ENCODE measurements at places on chromosomes 5 and 9.

DNA sequence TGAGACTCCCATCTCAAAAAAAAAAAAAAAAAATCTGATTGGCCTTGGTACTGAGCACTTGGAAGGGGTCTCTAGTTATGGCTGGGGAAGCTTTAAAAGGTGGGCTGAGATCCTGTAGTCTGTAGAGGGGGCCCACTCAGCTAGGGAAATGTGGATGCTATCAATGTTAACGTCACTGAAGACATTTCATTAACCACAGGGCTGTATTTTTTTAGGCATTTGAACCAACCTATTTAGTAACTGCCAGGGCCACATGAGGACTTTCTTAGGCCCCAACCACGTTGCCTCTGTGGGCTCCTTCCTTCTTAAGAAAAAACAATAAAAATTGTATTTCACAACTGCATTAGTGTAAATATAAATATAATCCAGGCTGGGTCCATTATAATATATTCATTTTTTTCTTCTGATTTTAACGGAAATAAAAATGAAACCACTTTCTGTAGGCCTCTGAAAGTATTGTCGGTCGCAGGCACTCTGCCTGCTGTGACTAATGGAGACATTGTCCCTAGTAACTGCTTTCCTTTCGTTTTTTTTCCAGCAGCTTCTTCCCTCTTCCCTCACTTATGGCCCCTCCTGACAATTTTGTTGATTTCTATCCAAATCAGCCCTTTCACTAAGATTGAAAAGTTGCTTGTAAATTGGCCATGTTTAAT is 71.6 kb downstream of the GCNT1 start:
- no peak for ATAC-seq

GRCh38 chr5:73902327-73903051 is 276.5 kb downstream of the ARHGEF28 start:
- ATAC-seq: no peak

DNA sequence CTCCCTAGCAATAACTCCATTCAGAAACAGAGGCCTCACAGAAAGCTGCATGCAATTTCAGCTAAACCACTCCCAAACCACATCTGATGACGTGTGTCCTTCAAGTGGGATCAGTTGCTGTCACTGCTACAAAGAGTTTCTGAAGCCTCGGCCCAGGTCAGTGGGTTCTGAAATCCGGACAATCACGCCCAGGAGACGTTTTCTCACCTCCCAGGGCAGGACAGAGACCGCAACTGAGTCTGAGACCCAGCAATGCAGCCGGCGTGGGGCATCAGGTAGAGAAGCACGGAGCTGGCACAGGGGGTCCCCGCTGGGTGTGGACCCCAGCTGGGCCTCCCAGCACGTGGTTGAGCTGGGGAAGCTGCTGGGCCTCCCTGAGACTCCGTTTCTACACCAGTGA is 2.6 kb upstream of the UBE2QL1 start:
- peak; percentile 27 for ATAC-seq

- no peak for ATAC-seq
Observed at GRCh38 chr5:41356786-41357185, 143.5 kb upstream of the C6 start.

DNA sequence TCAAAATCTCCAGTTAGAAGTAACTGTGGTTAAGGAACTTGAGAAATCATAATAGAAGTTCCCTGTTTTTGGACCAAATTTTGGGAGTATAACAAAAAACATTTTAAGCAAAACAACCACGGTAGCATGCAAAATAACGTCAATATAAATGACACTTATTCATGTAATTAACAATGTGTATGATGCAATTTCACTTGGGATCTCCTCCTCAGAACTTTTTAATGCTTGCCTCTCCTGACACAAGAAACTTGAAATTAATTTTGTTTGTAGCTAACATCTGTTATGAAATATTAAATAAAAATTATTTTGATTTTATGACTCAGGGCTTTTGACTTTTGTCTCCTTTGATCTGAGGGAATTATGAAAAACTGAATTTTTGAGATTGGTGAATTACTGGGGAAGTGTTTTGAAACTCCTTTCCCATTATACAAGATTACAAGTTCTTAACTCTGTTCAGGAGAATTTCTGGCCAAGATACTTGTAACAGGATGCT is 149.7 kb downstream of the ATP10B start:
- no peak for ATAC-seq

DNA sequence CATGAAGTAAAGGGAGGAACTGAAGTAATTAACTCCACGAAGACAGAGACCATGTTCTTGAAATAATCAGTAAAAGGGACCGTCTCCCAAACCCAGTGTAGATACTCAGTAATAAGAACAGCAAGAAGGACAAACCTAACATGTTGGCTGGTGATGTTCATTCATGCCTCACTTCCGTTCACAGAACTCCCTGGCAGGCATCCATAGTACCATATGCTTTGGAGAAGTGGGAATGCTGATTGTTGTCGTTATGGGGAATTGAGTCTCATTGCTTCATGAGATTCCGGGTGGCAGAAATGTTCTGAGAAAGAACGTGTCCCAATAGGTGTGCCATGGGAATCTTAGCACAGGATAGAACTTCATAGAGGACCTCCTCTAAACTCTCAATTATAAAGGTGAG is 452.3 kb downstream of the ZSWIM6 start:
- ATAC-seq: no peak

DNA sequence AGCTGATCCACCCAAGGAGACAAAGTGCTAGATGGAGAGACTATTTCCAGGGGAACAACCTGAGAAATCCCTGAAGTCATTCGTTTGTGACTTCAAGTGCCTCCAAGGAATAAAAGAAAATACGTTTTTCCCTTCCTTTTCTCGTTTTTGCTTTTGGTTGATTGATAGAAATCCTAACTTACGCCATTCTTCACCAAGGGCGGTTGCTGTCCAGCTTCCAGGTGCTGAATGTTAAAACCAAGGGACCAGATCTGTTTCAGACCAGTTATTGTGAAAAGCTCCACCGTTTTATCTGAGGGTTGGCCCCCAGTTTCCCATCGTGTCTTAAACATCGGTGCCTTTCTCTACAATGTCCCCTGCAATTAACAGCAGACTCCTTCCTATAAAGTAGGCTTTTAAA is 600.7 kb upstream of the SGCD start:
- ATAC-seq: no peak

DNA sequence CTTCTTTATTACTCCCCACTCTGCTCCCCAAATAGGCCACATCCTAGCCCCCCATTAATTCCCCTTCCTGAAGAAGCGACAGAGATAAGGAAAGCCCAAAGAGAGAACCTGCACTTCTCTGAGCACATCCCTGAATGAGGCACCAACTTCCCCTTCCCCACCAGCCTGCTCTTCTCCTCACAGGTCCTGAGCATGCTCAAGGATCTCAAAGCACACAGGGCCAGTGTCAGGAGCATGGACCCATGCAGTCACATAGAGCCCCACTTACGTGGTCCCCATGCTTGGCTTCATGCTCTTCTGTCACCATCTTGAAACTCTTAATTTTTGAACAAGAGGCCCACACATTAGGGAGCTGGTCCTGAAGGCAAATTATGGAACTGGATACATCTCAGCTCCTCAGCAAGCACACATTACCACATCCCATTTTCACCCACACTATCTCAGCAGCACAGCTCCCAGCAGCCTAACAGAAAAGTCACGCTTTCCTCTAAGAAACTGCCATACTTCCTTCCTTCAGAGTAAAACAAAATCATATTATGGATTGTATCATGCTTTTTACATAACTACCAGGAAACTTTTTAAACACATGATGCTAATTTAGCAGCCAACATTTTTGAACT is 99.8 kb downstream of the NFIB start:
- no peak for ATAC-seq

- ATAC-seq: no peak
Observed at GRCh38 chr5:50704730-50705129, 38.3 kb downstream of the PARP8 start.

DNA sequence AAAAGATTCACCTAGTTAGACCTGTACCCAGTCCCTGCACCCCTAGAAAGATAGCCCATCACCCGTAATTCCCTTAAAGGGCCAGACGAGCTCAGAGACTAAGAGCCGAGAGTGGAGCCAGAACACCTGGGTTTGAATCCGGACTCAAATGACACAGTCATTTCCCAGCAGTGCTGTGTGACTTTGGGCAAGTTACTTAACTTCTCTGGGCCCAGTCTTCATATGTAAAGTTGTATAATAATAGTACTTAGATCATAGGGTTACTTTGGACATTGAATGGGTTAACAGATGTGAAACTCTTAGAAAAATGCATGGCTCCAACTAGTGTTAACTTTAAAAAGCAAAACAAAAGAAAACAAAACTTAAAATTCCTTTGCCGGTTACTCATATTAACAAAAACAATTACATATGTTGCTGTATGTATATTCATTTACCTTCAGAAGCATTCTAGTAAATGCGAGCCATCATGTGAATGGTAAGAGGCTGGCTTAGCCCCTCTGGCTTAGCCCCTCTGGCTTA is 40.4 kb upstream of the RASGRF2 start:
- ATAC-seq: no peak

- ATAC-seq: peak; percentile 80
Observed at GRCh38 chr9:19493174-19493811, 84.5 kb downstream of the ACER2 start.

GRCh38 chr5:139763930-139764791 is 31.4 kb upstream of the PSD2 start:
- peak; percentile 69 for ATAC-seq

DNA sequence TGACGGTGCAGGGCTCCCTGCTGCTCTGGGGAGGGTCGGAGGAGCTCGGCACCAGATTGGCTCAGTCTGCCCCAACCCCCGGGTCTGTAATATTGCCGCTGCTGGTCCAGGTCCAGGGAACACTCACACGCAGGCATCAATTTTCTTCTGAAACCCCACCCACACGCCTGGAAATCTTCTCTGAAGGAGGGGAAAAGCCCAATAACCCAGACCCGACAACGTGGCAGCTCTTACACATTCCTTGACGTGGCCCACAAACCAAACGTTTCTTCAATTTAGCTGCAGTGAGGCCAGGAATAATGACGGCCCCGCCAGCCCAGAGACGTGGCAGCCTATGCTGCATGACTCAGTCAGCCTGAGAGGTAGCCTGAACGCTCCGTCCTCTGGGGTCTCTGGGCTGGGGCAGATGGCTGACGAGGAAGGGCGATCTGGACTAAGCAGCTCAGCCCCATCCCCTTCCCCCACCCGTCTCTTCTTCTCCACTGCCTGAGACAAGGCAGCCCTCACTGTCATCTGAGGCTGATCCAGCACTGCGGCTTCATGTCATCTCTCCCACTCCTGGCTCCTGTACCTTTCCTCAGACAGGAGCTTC is 9.9 kb upstream of the SPARC start:
- ATAC-seq: peak; percentile 45

- ATAC-seq: no peak
Observed at GRCh38 chr5:163463063-163463435, 2.6 kb downstream of the HMMR start.

DNA sequence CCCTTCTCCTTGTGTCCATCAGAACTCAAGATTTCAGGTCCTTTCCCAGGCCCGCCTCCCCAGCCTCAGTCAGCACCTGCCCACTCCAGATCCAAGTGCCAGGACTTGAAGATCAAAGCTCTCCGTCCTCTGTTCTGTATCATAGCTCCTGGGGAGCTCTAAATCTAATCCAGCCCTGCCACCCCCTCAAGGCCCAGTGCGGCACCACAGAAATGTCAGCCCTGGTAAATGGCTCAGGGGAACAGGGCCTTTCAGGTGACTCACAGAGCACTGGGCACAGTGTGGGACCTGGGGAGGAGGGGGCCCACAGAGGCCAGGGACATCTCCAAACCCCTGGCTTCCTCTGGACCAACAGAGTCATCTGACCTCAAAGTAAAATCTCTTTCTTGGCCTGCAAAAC is 6.0 kb downstream of the CSF2 start:
- ATAC-seq: no peak

- ATAC-seq: peak; percentile 70
Observed at GRCh38 chr9:92141144-92142129, 26.2 kb upstream of the SPTLC1 start.

- ATAC-seq: no peak
Observed at GRCh38 chr9:73264631-73265030, 113.0 kb downstream of the ANXA1 start.

- no peak for ATAC-seq
Observed at GRCh38 chr9:16363073-16363781, 507.2 kb downstream of the BNC2 start.

DNA sequence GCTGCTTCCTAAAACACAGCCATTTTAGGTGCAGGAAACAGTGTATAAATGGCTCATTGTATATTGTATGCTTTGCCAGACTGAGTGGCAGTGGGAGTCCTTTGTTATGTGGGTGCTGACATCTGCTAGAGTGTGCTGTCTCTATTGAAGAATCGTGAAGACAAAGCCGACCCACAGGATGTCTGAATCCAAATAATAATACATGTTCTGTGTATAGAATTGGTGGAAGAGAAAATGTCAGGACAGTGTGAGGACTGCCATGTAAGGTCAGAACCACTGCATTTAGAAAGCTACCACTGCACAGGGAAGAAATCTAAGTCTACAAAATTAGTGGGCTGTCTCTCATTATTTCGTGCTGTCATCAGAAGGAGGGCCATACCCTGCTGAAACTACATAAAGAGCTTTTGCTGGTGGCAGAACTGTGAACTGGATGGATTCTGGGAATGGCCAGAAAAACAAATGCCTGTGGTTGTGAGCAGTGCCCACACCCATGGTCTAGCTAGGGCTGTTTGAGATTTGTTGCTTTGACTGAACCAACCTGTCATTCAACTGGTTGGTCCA is 2.5 kb downstream of the IL7R start:
- ATAC-seq: peak; percentile 55

DNA sequence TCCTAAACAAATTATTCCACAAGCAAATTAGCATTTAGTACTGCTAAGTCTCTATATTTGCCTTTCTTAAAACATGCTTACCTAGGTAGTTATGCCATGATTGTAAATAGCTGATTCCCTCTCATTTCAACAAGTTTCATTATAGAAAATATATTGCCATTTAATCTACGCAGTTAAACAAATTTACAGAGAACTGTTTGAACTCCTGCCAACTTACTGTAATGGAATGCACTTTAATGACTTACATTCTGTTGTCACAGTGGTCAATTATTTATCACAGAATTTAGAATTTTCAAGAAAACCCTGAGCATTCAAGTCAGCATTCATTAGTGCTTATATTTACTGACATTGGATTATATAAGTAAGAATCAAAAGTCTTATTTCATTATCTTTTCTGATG is 19.6 kb downstream of the SLC38A9 start:
- no peak for ATAC-seq

DNA sequence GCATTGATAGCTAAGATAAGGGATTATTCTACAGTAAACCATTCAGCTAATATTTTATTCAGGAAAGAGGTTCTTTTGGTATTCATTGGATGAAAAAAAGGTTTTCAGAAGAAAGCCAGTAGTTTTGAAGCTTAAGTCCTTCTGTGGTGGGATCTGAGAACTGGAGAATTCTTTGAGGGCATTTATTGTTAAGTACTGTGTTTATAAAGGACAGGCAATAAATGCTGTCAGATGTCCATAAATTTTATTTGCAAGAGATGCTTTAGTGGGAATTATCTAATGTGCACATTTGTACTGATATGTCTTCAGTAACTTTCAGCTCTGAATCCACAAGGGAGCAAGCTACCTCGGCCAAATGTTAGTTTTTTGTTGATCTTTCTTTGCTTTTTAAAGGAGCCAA is 321.3 kb downstream of the MARCHF11 start:
- ATAC-seq: no peak
